ENCODE measurements at places on chromosomes 2 and 18.

DNA sequence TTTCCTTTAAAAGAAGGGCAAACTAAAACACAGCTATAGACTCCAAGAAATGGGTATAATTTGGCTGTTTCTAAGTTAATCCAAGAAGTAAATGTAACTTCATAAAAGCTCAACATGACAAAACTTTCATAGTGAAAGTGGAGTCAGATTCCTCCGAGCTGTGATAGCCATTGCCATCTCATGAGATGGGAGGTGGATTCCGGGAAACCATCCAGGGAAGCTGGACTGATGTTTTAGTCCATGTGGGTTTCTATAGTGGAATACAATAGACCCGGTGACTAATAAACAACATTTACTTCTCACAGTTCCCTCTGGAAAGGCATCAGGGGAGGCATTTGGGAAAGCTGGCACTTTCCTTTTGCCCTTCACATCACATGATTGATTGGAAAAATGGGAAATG is 10.0 kb upstream of the LAPTM4A start:
- no peak for DNase-seq

DNA sequence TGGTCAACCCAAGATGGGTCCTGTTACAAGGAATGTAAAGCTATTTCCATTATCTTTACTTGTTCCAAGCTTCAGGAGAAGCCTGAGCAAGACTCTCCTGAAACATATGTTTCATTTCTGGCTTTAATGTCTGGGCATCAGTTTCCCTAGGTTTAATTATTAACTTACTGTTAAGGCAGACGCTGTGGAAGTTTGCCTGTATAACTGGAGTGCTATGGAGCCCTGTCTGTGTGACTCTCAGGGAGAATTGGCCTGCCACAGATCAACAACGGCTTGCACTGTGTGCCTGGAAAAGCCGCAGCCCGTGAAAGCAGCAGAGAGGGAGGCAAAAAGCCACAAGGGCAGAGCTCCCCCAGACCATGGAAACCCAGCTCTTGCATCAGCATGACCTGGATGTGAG is 22.1 kb upstream of the LONRF2 start:
- no peak for DNase-seq

DNA sequence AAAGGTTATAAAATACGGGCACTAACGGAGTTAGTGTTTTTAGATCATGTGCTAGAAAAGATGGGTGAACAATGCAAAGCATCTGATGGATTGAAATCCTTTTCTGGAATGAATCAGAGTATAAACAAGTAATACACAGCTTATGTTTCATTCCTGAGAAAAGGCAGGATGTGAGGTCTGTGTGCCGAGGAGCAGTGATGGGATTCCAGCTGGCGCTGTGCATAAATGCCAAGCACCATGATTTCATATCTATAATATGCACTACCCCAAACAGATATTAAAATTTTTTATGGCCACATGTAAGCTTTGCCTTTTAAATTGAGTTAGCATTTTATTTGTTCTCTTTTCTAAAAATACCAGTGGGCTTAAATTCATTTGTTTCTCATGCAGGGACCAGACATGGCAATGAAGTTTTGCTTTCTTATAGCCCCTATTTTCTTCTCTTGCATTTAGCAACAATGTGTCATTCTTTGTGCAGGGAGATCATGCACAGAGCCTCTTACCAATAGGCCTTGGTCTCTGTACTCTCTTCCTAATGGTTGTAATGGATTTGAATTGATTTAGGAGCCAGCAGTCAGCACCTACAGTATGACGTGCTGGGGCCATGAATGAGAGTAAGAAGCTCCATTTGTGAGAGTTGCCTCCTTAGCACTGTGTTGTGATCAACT is 323.9 kb downstream of the SLC8A1 start:
- no peak for DNase-seq

DNA sequence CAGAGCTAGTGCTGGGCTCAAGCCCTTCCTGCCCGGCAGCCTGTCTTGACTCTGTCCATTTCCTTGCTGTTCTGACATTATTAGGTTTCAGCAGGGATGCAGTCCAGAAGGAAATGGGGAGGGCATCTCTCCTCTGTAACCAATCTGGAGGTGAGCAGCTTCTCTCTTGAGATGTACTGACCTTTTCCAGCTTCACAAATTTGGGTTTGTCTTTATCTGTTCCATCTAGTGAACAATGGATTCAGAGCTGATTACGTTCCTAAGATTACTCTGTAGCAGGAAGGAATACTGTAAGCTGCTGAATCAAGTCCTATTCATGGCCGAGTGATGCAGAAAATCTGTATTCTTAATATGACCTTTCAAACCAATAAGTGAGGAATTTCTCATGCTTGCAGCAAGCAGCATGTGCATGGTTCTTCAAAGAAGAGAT is 11.0 kb downstream of the PLA2R1 start:
- no peak for DNase-seq

- DNase-seq: peak; percentile 65
These were observed 1.4 kb downstream of the SP110 start for GRCh38 chr2:230218421-230218820.

DNA sequence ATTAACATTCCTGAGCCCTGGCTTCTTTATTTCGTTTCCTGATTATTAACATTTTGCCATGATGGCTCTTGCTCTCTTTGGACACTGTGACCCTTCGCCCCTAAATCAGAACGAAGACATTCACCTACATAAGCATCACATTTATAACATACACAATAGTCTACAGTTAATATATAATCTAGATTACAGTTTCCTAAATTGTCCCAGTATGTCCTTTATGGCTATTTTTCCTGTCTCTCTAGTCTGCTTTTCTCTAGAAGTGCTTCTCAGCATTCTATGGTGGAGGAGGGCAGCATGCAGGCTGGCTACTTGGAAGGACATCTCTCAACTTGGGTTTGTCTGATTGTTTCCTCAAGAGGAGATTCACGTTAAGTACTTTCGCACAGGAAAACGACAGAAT is 49.9 kb downstream of the FAM210A start:
- DNase-seq: no peak

DNA sequence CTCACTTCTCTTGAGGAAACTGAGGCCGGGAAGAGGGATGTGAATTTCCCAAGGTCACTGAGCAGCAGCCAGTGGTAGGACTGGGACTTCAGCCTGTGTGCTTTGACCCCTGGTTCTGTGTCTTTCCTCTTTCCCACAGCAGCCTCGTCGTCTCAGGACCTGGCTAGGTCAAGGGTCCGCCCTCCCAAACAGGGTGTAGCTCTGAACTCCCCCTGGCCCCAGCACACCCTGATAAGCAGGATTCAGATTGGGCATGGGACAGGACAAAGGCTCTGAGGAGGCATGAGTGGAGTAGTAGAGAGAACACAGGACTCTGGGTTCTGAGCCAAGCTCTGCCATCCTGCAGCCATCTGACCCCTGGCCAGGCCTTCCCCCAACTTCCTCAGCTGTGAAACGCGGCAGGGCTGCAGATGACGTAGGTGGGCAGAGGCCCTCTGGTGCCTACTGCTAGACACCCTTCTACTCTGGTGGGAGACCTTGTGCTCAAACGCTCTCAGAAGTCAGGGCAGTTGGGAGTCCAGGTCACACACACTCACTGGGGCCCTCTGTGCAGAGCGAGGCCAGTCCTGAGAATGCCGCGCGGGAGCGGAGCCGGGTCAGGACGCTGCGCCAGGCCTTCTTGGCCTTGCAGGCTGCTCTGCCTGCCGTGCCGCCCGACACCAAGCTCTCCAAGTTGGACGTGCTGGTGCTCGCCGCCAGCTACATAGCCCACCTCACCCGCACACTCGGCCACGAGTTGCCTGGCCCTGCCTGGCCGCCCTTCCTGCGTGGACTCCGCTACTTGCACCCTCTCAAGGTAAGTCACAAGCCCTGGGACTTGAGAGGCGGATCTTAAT is 984 bp downstream of the TCF23 start:
- no peak for DNase-seq

- DNase-seq: no peak
These were observed 156.3 kb downstream of the EPHA4 start for GRCh38 chr2:221415789-221416188.

DNA sequence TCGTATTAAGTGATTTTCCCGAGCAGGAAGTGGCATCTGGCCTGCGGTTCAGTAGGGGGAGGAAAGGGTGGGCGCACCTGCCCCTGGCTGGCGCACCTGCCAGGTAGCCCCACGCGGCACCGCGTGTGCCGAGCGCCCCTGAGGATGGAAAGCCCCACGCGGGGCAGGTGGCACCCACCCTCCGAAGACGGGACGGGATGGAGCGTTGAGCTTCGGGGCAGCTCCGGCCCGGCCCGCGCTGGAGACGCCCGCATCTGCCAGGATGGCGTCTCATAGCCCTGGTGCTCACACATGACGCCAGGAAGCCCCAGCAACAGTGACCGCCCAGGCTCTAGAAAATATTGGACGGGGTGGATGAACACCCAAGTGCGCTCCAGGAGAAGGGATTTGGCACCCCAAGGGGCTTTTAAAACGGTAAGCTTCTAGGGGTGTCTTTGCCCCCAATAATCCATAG is 2.5 kb upstream of the NFATC1 start:
- DNase-seq: no peak

- no peak for DNase-seq
These were observed 25.3 kb upstream of the SERTAD2 start for GRCh38 chr2:64678771-64679590.

DNA sequence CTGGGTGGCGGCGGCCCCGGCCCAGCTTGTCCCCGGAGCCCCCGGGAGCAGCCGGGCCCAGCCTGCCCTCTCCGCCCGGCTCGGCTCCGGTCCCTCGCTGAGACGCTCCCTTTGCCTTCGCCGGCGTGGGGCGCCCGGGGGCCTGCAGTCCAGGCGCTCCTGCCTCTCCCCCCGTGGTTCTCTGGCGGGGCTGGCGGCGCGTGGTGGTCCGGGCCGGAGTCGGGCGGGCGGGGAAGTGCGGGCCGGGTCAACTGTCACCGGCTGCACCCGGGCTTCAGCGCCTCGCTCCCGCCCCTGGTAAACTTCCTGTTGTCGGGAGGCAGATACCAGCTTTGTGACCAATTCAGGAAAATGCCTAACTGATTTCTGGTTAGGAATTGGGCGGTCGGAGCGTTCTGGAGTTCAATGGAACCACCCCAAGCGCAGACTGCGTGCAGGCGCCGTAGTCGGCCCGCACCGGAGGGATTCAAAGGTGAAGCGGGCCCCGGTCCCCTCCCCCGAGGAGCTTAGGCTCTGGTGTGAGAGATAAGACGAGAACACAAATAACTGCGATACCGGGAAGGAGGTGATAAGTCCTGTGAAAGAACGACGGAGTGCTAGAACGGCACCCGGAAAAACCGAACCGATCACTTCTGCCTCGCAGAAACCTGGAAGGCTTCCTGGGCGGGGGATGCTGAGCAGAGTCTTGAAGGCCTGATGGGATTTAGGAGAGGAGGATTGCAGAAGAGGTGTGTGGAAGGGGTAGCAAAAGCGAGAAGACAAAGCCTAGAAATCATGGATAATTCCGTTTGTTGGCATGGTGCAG is 891 bp downstream of the CAB39 start:
- peak; percentile 22 for DNase-seq

DNA sequence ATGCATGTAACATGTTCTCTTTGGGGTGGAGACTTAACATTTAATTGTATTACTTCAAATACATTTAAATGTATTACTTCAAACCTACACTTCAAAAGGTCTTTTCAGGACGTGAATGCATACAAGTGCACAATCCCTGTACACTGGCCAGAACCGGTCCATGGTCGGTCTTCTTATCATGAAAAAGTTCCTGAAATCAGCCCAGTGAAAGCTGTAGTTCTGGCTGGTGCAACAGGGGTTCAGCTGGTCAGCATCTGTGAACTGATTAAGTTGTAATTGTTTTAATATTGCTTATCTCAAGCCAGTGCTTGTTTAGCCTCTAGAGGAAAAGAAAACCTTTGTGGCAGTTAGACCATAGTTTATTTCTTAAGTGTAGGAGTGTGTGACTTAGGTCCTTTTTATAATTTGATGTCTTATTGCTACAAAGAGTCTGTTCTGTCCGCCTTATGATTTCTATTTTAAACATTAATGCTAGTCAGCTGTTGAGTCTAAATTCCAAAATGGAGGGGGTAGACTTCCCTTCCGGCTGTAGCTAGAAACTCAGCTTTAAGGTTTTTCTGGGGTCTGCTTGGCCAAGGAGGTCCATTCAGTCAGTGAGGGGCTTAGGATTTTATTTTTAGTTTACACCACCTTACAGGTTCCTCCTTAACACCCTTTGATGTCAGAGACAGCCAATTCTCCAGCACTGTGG is 768 bp upstream of the CYBRD1 start:
- no peak for DNase-seq

DNA sequence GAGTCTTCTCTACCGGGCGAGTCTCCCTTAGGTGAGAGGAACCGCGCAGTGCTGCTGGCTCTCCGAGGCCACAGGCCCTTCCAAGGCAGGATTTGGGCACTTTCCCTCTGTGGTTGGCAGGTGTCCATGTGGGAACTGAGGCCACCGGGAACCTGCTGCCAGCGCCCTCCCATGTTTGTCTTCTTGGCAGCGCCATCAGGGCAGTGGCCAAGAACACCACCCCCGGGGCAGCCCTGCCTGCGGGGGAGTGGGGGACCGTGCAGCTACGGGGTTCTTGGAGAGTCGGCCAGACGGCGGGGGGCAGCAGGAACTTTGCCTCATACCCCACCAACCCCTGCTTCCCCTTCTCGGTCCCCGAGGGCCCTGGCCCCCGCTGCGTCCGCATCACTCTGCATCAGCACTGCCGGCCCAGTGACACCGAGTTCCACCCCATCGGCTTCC is 10.0 kb downstream of the CAPN10 start:
- no peak for DNase-seq

DNA sequence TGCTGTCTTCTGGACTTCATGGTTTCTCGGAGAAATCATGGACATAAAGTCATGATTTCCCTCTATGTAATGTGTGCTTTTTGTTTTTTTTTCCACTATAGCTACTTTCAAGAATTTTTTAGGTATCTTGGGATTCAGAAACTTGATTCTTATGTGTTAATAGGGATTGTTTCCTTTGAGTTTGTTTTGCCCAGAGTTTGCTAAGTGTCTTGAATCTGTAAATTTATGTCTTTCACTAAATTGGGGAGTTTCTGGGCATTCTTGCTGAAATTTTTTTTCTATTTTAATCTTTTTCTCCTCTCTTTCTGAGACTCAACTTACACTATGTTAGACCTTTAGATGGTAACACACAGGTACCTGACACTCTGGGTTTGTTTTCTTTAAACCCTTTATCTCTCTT is 182.7 kb downstream of the LAMA1 start:
- no peak for DNase-seq

- DNase-seq: no peak
These were observed 46.8 kb downstream of the MRPS5 start for GRCh38 chr2:95074663-95075439.

GRCh38 chr2:220980966-220981675 is 591.0 kb downstream of the EPHA4 start:
- DNase-seq: no peak

DNA sequence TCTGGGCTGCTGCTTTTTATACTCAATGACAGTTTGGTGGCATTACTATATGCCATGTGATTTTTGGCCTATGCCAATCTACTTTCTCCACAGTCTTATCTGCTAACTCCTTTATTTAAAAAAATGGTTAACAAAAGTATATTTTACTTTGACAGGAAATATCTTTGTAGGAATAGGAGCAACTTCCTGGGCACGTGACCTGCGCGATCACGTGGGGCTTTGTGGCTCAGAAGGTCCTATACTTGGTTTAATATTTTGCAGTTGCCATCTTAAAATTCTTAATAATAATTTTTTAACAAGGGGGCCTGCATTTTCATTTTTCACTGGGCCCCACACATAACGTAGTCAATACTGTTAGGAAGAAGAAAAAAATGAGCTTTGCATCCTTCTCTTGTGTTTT is 249.7 kb downstream of the ACTR3 start:
- DNase-seq: no peak

All from SIG-M5 (cell line).